Stimulated activated CD4-positive, alpha-beta T cell treated with anti-CD3 and anti-CD28 coated beads, TNF-alpha, amount 100 ng/mL, for 24 hours (primary cell): ENCODE measurements at places on chromosomes 3 and 15.

GRCh38 chr3:179149406-179149867 is 1.3 kb downstream of the PIK3CA start:
- DNase-seq: no peak

DNA sequence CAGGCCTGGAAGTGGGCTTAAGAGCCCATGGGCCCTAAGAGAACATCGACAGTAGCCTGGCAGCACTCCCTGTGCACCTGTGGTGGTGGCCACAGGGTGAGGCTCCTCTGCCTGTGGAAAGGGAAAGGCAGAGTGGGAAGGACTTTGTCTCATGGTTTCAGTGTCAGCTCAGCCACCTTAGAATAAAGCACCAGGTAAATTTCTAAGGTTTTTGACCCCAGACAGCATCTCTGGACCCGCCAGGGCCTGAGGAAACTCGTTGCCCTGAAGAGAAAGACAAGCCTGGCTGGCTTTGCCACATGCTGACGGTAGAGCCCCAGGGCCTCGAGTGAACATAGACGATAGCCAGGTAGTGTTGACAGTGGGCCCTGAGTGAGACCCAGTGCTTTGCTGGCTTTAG is 22.1 kb downstream of the GOLGA6A start:
- no peak for DNase-seq

GRCh38 chr3:172210355-172210754 is 171.0 kb downstream of the FNDC3B start:
- DNase-seq: no peak

DNA sequence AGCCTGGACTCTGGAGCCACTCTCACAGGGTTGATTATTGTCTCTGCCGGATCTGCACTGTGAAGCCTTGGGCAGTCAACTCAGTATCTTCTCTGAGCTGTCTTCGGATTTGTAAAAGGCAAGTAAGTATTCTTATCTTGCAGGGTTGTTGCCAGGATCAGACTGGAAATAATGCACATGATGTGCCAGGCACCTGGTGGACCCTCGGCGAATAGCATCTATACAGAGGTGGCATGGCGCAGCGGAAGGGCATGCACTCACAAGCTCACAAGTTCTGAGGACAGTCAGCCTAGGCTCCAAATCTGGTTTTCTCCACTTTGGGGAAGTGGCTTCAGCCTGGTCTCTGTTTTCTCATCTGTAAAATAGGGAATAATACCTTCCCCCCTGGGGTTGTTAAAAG is 113.9 kb downstream of the SRGAP3 start:
- no peak for DNase-seq

GRCh38 chr15:72315706-72316370 is 4.1 kb downstream of the CELF6 start:
- DNase-seq: no peak
